HCT116 (cell line): ENCODE measurements at places on chromosomes 13 and 19. TPM values are rescaled to one million over a fixed set of nuclear protein-coding genes. Genes with fewer than 3 reads are reported as not detected.

GRCh38 chr19:30443531-30444252 is 71.5 kb downstream of the ZNF536 start:
- DNase-seq, result no peak
- no peaks in the 10 kb centered on the region for H3K4me1 ChIP-seq
- H3K36me3 ChIP-seq, result no peaks in the 10 kb centered on the region

- no peak overlapping the region for H3K4me3 ChIP-seq
- no peak for DNase-seq
- H3K27me3 ChIP-seq, result no peaks in the 10 kb centered on the region
Observed at GRCh38 chr13:114029866-114030625, 56.2 kb upstream of the C13orf46 start.

DNA sequence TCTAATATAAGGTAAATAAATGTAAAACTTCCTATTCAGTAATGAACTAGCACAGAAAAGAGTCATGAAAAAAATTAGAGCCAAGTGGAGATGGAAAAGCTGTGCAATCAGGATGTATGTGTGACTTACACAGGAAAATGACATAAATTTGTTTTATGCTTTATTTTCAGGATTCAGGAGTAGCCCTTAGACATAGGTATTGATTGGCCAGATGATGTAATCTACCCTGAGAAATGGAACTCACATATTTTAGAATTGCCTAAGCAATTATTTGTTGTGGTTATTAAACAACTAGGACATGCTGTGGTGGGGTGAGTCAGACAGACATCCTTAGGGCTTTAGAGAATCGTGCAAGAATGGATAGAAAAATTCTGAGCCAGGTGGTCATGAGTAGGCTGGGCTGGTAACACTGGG is 110.6 kb downstream of the PCDH9 start:
- H3K36me3 ChIP-seq, result no peaks in the 10 kb centered on the region
- H3K27ac ChIP-seq, result no peak overlapping the region
- H3K4me3 ChIP-seq, result no peak overlapping the region

DNA sequence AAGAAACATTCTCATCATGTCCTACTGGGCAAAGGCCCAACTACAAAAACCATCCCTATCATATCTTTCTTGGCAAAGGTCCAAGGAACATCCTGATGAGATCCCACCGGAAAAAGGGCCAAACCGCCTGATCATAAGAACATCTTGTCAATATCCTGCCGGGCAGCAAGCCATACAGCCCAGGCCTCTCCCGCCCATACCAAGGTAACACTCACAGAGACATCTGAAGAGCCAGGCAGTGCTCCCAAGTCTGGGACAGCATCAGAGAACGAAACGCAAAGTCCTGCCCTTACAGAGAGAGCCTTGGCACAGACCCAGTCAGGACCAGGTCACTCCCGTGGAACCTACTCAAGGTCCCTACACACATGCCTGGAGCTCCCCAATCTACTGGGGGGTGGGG is 18.5 kb upstream of the ZNF331 start:
- no peak overlapping the region for H3K27ac ChIP-seq
- H3K4me1 ChIP-seq, result no peaks in the 10 kb centered on the region
- no peak for DNase-seq
- no peaks in the 10 kb centered on the region for H3K27me3 ChIP-seq
- H3K4me3 ChIP-seq, result no peak overlapping the region

- peaks cover 72% of the 10 kb centered on the region for H3K36me3 ChIP-seq
- no peak overlapping the region for H3K4me3 ChIP-seq
- H3K27ac ChIP-seq, result no peak overlapping the region
- no peaks in the 10 kb centered on the region for H3K27me3 ChIP-seq
Observed at GRCh38 chr19:11111771-11112144, 22.5 kb downstream of the LDLR start.

- H3K27me3 ChIP-seq, result no peaks in the 10 kb centered on the region
- peaks cover 46% of the 10 kb centered on the region for H3K4me1 ChIP-seq
- peaks cover 5% of the 10 kb centered on the region for H3K36me3 ChIP-seq
- H3K27ac ChIP-seq, result peak overlapping the region; percentile 92
- no peak for DNase-seq
Observed at GRCh38 chr19:55340784-55341147, 1.1 kb downstream of the KMT5C start.

DNA sequence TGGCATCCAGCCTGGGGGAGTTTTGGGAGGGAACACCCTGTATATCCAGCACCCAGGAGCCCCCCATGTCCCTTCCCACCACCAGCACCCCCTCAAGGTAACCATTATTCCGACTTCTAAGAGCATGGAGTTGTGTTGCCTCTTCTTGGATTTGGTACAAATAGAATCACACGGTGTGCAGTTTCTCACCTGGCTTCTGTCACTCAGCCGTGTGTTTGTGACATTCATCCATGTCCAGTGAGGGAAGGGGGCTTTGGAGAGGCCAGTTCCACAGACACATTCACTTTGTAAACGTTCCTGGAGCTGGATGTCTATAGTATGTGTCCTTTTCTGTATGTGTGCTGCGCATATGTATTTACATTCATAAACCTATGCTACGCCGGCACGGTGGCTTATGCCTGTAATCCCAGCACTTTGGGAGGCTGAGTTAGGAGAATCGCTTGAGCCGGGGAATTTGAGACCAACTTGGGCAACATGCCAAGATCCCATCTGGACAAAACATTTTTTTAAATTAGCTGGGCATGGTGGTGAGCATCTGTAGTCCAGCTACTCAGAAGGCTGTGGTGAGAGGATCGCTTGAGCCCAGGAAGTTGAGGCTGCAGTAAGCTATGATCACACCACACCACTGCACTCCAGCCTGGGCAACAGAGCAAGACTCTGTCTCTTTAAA is 36.6 kb downstream of the MYH14 start:
- no peaks in the 10 kb centered on the region for H3K36me3 ChIP-seq
- H3K27me3 ChIP-seq, result no peaks in the 10 kb centered on the region
- peaks cover 14% of the 10 kb centered on the region for H3K4me1 ChIP-seq
- H3K4me3 ChIP-seq, result no peak overlapping the region
- no peak for DNase-seq

GRCh38 chr13:60583911-60584753 is 187.1 kb downstream of the TDRD3 start:
- no peaks in the 10 kb centered on the region for H3K4me1 ChIP-seq
- no peak overlapping the region for H3K4me3 ChIP-seq
- no peak for DNase-seq
- H3K27me3 ChIP-seq, result no peaks in the 10 kb centered on the region

- H3K27ac ChIP-seq, result no peak overlapping the region
- H3K27me3 ChIP-seq, result no peaks in the 10 kb centered on the region
- H3K4me3 ChIP-seq, result no peak overlapping the region
- DNase-seq, result no peak
- H3K4me1 ChIP-seq, result peaks cover 6% of the 10 kb centered on the region; the same call in 1 of the 2 replicates
- H3K36me3 ChIP-seq, result no peaks in the 10 kb centered on the region
Observed at GRCh38 chr13:109331898-109332297, 454.5 kb downstream of the IRS2 start.

- H3K4me1 ChIP-seq, result no peaks in the 10 kb centered on the region
- no peak overlapping the region for H3K4me3 ChIP-seq
- H3K36me3 ChIP-seq, result no peaks in the 10 kb centered on the region
- no peaks in the 10 kb centered on the region for H3K27me3 ChIP-seq
Observed at GRCh38 chr19:791007-791566, 6.2 kb upstream of the PTBP1 start.

DNA sequence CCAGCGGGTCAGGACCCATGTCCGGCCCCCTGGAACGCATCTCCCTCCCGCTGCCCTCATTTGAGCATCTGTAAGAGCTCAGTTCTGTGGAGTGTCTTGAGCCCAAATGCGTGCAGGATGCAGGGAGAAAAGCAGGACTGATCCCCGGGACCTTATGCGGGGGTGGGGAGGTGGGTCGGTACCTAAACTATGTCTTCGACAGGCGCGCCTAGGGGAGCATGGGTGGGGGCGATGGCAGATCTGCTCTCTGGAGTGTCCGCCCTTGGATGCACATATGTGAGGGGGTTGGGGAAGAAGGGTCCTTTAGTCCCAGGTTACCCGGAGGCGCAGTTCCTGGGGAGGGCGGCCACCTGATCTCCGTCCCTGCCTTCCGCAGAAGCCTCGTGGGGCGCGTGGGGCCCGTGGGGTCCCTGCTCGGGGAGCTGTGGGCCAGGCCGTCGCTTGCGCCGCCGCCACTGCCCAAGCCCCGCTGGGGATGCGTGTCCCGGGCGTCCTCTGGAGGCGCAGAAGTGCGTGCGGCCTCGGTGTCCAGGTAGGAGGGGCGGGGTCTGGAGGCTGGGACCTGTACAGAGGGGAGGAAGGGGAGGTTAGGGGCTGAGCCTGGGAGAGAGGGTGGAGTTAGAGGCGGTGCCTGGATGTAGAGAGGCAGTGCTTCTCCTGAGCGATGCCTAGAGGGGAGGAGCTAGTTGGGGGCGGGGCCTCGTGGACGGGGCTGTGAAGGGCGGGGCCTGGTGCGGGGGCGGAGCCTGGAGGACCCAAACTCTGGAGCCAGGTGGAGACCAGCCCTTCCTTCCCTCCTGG is 2.9 kb downstream of the CILP2 start:
- H3K27ac ChIP-seq, result peak overlapping the region; percentile 67; the same call in 1 of the 2 replicates
- no peaks in the 10 kb centered on the region for H3K36me3 ChIP-seq
- H3K4me1 ChIP-seq, result peaks cover 34% of the 10 kb centered on the region
- DNase-seq, result peak; percentile 93

- H3K36me3 ChIP-seq, result no peaks in the 10 kb centered on the region
- no peak overlapping the region for H3K27ac ChIP-seq
- no peak for DNase-seq
- no peak overlapping the region for H3K4me3 ChIP-seq
Observed at GRCh38 chr13:37595162-37595561, 3.4 kb downstream of the POSTN start.

GRCh38 chr13:32535115-32535514 is 3.5 kb downstream of the N4BP2L2 start:
- no peak overlapping the region for H3K27ac ChIP-seq
- no peaks in the 10 kb centered on the region for H3K27me3 ChIP-seq
- H3K36me3 ChIP-seq, result peaks cover 24% of the 10 kb centered on the region
- no peak for DNase-seq
- peaks cover 5% of the 10 kb centered on the region; the same call in 1 of the 2 replicates for H3K4me1 ChIP-seq

DNA sequence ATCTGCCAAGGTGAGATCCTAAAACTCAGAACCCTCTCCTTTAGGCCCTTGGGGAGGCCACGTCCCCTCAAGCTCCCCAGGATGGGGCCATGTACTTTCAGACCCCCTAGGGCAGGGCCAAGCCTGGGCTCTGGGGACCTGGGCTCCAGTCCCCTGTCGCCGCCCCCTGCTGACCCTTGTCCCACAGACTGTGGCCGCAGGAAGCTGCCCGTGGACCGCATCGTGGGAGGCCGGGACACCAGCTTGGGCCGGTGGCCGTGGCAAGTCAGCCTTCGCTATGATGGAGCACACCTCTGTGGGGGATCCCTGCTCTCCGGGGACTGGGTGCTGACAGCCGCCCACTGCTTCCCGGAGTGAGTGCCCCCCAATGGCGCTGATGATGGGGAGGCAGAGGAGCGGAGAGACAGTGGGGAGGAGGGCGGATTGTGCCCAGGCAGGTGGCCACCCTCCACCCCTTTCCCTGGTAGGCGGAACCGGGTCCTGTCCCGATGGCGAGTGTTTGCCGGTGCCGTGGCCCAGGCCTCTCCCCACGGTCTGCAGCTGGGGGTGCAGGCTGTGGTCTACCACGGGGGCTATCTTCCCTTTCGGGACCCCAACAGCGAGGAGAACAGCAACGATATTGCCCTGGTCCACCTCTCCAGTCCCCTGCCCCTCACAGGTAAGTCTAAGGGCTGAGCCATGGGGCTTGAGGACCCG is 18.8 kb downstream of the HPN start:
- no peak overlapping the region for H3K27ac ChIP-seq
- no peak overlapping the region for H3K4me3 ChIP-seq
- no peaks in the 10 kb centered on the region for H3K27me3 ChIP-seq
- DNase-seq, result no peak
- peaks cover 16% of the 10 kb centered on the region; the same call in 1 of the 2 replicates for H3K4me1 ChIP-seq

- peak; percentile 49 for DNase-seq
- no peaks in the 10 kb centered on the region for H3K27me3 ChIP-seq
- peak overlapping the region; percentile 80 for H3K27ac ChIP-seq
- no peaks in the 10 kb centered on the region for H3K36me3 ChIP-seq
- peak overlapping the region; percentile 58 for H3K4me3 ChIP-seq
- peaks cover 10% of the 10 kb centered on the region; the same call in 1 of the 2 replicates for H3K4me1 ChIP-seq
Observed at GRCh38 chr19:50556282-50557008, 11.8 kb downstream of the LRRC4B start.

DNA sequence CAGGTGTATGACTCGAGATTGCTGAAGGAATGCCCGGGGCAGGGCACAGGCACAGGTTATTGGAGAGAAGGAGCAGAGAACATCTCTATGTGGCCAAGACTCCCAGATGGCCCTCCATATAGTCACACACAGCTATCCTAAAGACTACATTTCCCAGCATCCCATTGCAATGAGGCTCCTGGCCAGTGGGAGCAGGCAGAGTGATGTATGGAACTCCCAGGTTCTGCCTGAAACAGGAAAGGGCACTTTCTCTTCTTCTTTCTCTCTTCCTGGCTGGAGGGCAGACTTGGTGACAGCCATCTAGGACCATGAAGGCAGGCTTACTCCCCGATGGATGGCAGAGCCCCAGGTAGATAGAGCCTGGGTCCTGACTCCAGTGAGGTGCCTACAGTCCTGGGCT is 13.5 kb downstream of the PPP1R13L start:
- H3K27ac ChIP-seq, result no peak overlapping the region
- peaks cover 15% of the 10 kb centered on the region; the same call in 1 of the 2 replicates for H3K36me3 ChIP-seq
- H3K27me3 ChIP-seq, result no peaks in the 10 kb centered on the region
- H3K4me3 ChIP-seq, result no peak overlapping the region

- H3K36me3 ChIP-seq, result peaks cover 4% of the 10 kb centered on the region
- no peak overlapping the region for H3K4me3 ChIP-seq
- no peak for DNase-seq
Observed at GRCh38 chr19:24046550-24046949, 40.4 kb upstream of the ZNF254 start.

- no peaks in the 10 kb centered on the region for H3K27me3 ChIP-seq
- H3K27ac ChIP-seq, result no peak overlapping the region
- DNase-seq, result no peak
- no peaks in the 10 kb centered on the region for H3K36me3 ChIP-seq
- no peak overlapping the region for H3K4me3 ChIP-seq
Observed at GRCh38 chr13:99894105-99894839, 77.3 kb downstream of the ZIC5 start.

DNA sequence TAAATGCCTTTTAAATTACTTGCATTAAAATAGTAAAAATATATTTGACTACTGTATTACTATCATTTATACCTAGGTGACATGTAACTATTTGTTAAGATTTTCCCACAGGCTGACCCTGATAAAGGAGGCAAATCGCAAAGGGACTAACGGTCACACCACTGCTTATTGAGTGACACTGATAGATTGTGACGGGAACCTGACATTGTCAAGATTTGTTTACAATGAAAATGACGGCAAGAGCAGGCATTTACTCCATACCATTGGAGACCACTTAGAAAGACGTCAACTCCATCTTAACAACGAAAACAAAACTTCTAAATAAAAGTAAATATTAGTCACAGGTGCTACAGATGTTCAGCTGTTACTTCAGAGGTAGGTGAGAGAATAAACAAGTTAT is 289.0 kb downstream of the DACH1 start:
- H3K27me3 ChIP-seq, result no peaks in the 10 kb centered on the region
- H3K4me3 ChIP-seq, result no peak overlapping the region
- DNase-seq, result no peak
- no peaks in the 10 kb centered on the region for H3K36me3 ChIP-seq
- H3K27ac ChIP-seq, result no peak overlapping the region

Gene CASP14
- total RNA-seq, result not detected

Gene ZNF17
- total RNA-seq, result 5.1 TPM

Gene LGALS14
- total RNA-seq, result not detected

Gene SLC6A16
- total RNA-seq, result 5.0 TPM

Gene NCR1
- total RNA-seq, result not detected

Gene HSH2D
- 21.4 TPM for total RNA-seq

Gene LYL1
- total RNA-seq, result 2.6 TPM

Gene LENG9
- total RNA-seq, result 9.0 TPM

Gene SIGLECL1
- not detected for total RNA-seq

Gene CNFN
- total RNA-seq, result 13.9 TPM
